Stimulated activated CD4-positive, alpha-beta T cell treated with anti-CD3 and anti-CD28 coated beads, Interleukin-15, amount 100 ng/mL, for 48 hours (primary cell): ENCODE measurements at places on chromosomes 2 and 18.

- DNase-seq: no peak
Observed at GRCh38 chr2:220665108-220665471, 907.0 kb downstream of the EPHA4 start.

DNA sequence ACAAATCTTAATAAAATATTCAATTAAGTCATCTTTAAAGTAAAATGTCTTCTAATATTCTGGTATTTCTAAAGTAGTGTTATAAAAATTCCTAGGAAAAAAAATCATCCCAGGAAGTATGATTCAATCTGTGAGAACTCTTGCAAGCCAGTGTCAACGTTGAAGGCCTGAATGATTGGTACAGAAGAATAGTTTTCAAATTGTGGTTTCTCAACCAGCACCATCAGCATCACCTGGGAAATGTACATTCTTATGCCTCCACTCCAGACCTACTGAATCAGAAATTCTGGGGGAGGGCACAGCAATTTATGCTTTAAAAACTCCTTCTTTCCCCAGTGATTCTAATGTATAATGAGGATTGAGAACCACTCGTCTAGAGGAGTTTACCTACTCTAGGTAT is 62.3 kb upstream of the C2orf15 start:
- no peak for DNase-seq

- no peak for DNase-seq
Observed at GRCh38 chr18:24942144-24942543, 409.8 kb downstream of the ZNF521 start.

GRCh38 chr2:173898178-173898668 is 67.0 kb downstream of the SP3 start:
- DNase-seq: no peak

DNA sequence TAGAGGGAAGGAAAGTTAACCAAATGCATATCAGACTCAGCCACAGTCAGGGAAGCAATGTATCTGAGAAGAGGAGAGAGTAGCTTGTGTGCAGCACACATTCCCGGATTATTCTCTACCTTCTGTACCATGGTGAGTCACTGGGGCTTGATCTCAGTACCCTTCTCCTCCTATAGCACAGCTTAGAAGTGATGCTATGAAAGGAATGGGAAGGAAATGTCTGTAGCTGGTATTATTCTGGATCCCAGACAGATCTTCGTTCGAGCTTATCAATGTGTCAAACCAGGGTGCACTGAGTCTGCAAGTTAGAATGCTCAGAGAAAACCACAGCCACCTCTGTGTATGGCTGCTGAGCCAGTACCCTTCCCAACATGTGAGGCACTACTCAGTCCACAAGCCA is 88.0 kb upstream of the NFU1 start:
- DNase-seq: no peak

DNA sequence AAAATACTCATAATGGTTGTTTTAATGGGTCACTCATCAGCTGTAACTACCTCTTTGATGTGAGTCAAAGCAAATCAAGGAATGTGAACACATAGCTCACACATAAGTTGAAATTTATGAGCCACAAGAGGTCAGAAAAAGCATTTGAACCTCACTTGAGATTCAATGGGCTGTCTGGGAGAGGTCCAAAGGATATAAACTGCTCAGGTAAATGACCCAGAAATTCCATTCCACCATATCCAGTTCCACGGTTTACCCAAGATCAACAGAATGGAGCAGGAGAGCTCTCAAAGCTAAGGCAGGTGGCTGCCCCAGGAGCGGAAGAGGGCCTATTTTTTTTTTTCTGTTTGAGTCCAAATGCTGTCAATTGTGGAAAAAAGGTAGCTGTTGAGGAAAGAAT is 464.1 kb downstream of the TNS1 start:
- no peak for DNase-seq

DNA sequence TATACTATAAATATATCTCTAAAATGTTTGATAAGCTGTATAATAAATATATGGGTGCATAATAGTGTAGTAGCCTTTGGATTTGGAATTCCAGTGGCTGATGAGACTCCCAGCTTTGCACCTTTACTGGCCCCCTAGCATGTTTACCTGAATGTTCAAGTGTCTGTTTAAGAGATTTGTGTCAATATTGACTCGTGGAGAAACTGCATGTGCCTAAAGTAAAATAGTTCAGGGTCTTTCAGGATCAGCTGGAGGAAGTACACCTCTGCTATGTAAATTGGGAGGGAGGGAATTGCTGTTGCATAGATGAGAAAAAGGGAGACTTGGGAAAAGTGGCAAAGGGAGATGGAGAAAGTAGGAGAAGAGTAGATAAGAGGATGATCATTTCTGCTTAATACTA is 23.9 kb downstream of the ME2 start:
- no peak for DNase-seq

DNA sequence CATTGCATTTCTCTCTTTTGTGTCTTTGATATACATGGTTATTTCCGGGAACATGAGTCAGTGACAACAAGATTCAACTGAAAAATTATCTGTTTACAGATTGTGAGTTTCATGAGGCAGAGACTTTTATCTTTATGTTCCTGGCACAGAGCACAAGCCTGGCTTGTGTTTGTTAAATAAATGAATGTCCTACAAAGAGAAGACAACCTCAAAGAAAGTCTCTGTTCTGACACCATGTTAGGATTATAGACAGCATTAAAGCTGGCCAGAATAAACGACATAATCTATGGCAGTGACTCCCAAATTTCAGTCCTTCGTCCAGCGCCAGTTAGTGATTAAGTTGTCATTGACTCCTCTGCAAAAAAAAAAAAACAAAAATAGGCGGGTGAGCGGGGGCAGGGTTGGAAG is 97.4 kb upstream of the DNAJC10 start:
- no peak for DNase-seq

GRCh38 chr18:36490897-36491296 is 193.4 kb downstream of the FHOD3 start:
- no peak for DNase-seq

GRCh38 chr2:234879671-234880455 is 72.0 kb upstream of the SH3BP4 start:
- DNase-seq: no peak

GRCh38 chr2:17979707-17980106 is 101.2 kb downstream of the KCNS3 start:
- DNase-seq: no peak

- DNase-seq: no peak
Observed at GRCh38 chr2:149768320-149768799, 180.8 kb upstream of the MMADHC start.

GRCh38 chr2:193549661-193550060 is 1354.9 kb upstream of the TMEFF2 start:
- DNase-seq: no peak

- no peak for DNase-seq
Observed at GRCh38 chr2:236748385-236748784, 178.8 kb downstream of the ACKR3 start.

- no peak for DNase-seq
Observed at GRCh38 chr2:56128235-56128634, 55.6 kb upstream of the CCDC85A start.

- no peak for DNase-seq
Observed at GRCh38 chr2:175103191-175103590, 64.8 kb downstream of the ATF2 start.

GRCh38 chr2:18455236-18455862 is 105.1 kb downstream of the RDH14 start:
- no peak for DNase-seq
